ENCODE measurements at places on chromosomes 2 and 18.

DNA sequence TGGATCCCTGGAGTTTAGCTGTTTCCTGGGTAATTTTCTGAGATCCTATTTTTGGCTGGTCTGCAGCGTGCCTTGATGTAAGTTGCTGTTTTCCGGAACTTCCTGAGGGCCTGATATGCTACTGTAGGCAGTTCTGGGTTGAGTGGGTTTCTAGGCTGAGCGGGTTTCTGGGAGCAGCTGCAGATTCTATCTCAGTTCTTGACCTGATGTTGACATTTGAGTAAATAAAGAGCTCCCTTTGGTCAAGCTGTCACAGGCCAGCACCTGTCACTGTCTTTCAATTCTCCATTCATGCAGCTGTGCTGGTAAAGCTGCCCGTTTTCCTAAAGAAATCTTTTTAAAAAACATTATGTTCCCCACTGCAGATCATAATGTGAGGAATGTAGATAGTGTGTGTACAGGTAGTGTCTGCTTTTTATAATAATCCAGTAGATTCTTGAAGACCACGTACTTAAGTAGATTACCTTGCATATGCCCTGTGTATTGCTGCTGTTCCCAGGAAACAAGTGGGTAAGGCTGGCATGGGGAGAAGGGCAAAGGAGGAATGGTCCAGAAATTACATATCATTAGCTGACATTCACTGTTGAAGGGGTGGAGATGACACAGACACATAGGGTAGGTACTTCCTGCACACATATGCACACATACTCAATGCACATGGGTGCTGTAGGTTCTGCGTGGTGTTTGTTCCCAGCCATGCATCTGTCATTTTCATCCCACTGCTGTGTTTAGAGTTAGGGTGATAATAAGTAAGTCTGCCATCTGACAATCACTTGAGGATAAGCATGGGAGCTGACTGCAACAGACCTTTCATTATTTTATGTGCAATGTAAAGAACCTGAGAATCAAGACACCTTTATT is 25.9 kb downstream of the CD28 start:
- no peak for DNase-seq

- no peak for DNase-seq
Measured at GRCh38 chr2:46364797-46365457, 67.7 kb downstream of the EPAS1 start.

GRCh38 chr2:215832791-215833190 is 180.6 kb downstream of the MREG start:
- no peak for DNase-seq

GRCh38 chr2:213065583-213066442 is 85.6 kb downstream of the IKZF2 start:
- DNase-seq, result no peak

DNA sequence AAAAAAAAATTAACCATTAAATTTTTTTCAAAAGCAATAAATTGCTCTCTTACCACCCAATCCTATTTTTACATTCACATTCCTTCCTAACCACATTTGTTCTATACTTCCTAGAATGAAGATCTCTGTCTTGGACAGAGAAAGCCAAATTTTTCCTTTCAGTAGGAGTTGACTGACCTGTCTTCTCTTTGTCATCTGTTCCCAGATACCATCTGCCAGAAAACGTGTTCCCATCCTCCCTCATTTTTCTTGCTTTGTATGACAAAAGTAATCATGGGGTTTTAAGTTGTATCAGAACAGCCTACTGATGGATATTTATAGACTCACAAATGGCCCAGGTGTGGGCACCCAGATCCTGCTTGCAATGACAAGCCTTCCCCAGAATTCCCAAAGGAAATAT is 182.1 kb downstream of the CYP26B1 start:
- no peak for DNase-seq

Data from cortex of kidney (tissue), 1 donor.